ENCODE measurements at places on chromosomes 3 and 15.

GRCh38 chr3:186003610-186004009 lies 65.8 kb upstream of the TRA2B start:
- no peak for DNase-seq

GRCh38 chr3:187011915-187012314 lies 81.6 kb downstream of the ST6GAL1 start:
- DNase-seq, result no peak

DNA sequence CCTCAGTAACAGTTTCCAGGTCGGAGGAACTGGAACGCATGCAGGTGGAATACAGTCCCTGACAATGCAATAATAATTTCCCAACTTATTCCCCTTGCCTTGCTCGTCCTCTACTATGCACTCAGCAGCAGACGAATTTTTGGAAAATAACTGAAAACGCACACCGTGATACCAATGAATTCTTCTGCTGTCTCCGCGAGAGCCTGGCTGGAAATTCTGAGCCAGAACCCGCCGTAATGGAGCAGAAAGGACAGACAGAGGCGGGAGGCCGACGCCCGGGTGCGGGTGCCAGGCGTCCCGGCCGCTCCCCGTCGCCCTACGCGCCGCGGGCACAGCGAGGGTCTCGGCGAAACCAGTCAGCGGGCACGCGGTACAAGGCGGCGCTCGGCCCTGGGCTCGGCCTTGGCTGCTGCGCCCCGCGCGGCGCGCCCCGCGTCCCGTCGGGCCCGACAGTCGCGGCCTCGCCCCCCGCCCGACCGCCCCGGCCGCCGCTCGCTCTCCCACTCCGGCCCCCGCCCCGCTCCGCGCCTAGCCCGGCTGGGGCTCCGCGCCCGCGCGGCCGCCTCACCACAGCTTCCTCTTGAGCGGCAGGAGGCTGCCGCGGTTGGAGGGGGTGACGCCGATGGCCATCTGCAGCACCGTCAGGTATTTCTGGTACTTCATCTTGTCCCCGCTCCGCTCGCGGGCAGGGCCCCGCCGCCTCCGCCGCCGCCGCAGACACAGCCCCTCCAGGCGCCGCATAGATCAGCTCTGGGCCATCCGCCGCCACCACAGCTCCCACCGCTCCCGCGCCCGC lies 114.5 kb upstream of the GOLGA8J start:
- no peak for DNase-seq

DNA sequence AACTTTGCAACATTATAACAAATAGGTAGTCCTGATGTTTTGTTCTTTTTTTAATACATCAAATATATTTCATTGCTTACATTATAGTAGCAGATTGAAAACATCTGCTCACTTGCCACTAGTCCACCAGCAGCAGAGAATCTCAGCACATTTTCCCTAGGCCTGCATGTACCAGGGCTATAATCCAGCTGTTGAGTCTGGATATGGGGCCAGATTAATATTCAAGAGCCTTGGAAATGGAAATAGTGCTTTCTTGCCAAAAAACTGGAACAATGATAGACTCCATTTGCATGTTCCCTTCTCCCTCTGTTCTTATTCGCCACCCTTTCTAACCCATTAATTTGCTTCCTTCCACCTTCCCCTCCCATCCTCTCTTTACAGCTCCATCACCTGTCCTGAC lies 288.0 kb downstream of the EPHA3 start:
- DNase-seq, result no peak

- no peak for DNase-seq
Observed at GRCh38 chr3:46423588-46423987, 16.5 kb downstream of the CCRL2 start.

DNA sequence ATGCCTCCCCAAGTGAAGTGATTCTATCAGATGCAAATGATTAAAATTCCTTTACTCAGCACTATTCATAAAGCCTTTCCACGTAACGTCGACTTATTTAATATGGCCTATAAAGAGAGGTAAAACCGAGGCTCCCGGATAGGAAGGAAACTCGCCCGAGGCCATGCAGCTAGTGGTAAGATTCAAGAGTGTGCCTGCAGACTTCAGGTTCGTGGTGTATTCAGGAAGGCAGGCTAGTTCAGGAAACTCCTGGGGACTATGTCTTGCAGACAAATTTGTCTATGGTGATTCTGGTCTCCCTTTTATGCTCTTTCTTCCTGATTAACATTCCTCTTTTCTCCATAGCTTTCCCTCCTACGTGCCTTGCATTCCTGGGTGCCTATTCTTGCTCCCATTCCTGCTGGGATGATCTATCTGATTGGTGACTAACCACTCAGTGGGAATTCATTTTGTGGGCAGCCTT lies 150.7 kb downstream of the SST start:
- DNase-seq, result no peak

GRCh38 chr3:58485801-58486435 lies 6.0 kb upstream of the KCTD6 start:
- no peak for DNase-seq
